ENCODE measurements at places on chromosomes 7 and 10.

DNA sequence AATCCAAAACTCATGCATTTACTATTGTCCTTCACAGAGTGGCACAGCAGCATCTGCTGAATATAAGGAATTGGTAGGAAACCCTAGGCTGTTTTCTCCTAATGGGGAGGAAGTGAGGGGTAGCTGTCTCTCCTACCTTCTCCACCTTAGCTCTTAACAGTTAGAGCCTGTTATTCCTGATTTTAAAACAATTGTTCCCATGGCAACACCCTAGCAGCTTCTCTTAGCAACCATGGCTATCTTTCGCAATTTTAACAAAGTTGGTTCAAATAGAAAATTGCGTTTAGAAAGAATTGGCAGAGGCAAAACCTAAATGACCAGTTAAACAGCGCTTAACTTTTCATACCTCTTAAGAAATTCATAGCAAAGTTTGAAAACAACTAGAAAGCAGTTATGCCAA, 603.4 kb upstream of the AUTS2 start:
- no peak for DNase-seq

DNA sequence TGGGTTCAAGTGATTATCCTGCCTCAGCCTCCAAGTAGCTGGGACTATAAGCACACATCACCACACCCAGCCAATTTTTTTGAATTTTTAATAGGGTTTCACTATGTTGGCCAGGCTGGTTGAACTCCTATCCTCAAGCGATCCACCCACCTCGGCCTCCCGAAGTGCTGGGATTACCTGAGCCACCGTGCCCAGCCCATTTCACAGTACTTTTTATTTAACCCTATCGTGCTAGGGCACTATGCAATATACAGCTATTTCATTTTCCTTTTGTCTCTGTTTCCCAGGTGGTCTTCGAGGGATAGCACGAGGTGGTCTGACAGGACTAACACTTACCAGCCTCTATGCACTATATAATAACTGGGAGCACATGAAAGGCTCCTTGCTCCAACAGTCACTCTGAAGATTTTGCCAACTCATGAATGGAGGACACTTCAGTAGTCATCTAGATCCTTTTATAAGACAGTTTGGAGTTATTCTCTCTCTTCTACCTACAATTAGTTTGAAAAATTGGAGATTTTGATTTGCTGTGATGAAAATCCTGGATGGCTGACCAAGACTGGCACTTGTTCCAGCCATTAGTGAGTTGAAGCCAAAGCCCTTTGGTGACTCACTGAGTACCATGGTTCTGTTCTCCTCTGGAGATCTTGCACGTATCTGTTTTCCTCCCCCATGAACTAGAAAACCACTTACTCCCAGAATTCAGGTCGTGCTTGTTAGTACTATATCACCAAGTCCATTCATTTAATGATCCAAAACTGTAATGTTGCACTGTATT, 27.3 kb downstream of the NCOA4 start:
- no peak for DNase-seq

GRCh38 chr7:133024596-133024995, 57.3 kb downstream of the CHCHD3 start:
- DNase-seq = no peak

DNA sequence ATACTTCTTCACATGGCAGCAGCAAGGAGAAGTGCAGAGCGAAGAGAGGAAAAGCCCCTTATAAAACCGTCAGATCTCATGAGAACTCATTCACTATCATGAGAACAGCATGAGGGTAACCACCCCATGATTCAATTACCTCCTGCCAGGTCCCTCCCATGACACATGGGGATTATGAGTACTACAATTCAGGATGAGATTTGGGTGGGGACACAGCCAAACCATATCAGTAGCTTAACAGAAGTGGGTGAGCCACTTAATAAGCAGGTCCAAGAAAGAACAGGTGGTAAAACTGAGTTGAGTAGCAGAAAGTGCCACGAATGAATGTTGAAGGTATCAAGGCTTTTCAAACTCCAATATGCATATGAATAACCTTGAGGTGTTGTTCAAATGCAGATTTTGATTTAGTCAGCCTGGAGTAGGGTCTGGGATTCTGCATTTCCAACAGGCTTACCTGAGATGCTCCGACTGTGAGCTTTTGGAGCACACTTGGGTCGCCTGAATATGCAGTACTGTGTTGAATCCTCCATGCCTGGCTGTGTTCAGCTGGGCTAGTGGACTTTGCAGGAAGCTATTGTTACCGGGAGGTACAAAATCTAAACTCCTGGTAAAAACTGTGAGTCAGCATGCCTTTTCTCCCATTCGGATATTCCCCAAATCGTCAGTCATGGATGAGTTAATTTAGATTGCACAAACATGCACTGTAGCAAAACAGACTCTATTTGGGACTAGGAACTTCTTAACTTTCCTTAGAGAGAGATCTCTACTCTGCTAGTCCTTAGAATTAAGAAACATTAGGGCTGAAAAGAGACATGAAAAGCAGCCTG, 69.0 kb upstream of the PRKCQ start:
- DNase-seq = no peak

DNA sequence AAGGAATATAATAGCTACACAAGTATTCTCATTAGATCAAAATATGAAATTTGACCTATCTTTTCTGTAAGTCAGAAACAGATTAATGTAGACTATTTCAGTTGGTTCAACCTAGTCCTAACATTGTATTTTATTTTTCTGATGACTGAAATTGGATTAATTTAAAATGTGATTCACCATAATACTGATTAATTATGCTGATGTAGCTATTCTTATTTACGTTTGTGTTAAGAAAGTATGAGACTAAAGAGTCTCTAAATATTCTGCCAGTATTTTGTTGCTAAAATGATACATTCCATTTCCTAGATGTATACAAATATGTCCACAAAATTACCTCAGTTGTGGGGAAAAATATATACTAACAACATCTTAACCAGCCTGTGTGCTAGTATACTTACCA, 18.3 kb downstream of the MARCHF5 start:
- DNase-seq = no peak

DNA sequence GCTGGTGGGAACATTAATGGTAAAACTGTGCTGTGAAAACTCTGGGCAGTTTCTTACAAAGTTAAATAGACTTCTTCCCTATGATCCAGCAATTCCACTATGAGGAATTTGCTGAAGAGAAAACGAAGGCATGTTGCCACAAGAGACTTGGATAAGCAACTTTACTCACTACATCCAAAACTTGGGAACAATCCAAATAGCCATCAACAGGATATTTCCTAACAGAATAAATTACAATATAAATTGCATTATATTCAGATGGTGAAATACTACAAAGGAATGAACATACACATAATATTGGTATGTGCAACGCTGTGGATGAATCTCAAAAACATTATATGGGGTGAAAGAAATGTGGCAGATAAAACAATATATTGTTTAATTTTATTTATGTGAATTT, 21.4 kb upstream of the MKI67 start:
- DNase-seq = no peak

- no peak for DNase-seq
Observed at GRCh38 chr10:96975136-96975535, 143.0 kb downstream of the LCOR start.

GRCh38 chr10:96834120-96834519, 2.0 kb downstream of the LCOR start:
- DNase-seq = no peak

DNA sequence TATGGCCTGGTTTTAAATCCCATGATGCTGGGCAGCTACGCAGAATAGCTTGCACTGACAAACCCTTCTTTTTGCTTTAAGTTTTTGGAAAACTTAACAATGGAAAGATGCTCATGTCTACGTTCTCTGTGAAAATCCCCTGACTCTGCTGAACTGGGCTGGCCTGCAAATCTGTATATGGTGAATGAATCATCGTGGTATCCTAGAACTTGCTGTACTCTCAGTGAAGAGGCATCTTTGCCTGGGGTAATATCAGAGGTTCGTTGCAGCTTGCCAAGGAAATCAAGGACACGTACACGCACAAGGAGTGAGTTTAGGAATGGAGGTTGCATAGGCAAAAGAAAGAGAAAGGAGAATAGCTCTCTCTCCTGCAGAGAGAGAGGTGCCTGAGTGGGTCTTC, 382.0 kb upstream of the ADARB2 start:
- no peak for DNase-seq

DNA sequence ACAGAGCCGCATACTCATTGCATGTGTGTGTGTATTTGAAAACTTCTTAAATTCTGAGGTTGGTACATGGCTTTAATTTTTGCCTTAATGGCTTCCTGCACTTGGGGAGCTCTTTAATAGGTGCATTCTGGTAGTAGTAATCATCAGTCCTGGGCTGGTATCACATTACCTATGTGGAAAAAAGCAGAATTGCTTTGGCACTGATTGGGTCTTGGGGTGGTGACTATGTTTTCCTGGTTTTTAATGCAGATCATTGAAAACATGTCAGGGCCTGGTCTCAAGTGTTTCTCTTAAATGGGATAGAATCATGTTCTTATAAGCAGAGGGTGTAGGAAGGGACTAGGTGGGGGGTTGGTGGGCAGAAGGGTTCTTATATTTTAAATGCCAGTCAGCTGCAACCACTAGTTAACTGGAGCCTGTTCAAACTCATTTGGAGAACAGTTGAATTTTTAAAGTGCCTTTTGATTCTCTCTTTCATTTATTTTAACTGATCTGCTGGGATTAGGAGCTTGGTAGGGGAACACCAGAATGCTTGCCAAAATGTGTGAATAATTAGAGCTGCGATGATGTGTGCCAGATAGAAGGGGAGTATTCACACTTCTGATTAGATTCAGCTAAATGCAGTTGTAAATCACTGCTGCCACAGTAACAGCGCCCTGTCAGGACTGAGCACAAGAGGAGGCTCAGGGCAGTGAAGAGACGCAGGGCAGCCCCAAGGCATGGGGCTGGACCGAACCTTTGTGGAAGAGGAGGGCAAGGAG, 633.5 kb upstream of the GALNT17 start:
- peak; percentile 74 for DNase-seq

DNA sequence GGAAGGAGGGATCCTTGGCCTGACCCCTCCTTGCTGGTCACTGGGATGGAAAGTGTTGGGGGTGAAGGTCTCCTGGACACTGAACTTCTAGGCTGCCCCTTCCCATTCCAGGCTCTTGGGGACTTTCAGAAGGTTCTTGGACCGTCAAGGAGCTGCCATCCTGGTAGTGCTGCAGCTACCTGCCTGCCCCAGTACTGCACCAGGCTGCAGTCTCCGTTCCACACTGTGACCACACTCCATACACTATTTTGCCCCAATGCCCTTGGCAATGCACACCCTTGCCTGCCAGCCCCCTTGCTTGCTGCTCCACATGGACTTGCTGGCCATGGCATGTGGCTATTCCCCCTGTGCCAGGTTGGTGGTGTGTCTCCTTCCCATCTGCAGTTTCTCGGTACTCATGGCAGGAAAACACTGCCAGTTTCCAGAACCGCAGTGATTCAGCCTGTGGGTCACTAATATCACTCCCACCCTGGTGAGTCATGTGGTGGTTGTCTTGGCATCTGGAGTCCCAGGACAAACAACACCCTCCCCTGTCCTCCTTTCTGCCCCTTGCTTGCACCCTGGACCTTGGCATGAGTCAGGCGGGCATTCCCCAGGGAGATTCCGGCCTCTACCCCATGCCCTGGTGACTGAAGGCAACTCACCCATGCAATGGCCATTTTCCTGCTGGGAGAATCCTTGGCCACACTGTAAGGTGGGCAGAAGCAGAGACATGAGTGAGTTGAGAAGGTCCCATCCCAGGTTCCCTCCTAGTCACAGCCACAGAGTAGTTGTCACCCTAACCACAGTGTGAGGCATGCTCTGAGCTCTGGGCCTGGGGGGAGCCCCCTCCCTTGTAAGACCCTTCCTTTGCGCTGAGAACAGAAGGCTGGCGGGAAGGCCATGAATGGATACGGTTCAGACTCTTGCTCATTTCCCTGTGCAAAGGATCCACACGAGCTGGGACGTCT, 32.8 kb downstream of the GOLGA7B start:
- no peak for DNase-seq

GRCh38 chr7:46759711-46760480, 822.0 kb downstream of the TNS3 start:
- DNase-seq = no peak

DNA sequence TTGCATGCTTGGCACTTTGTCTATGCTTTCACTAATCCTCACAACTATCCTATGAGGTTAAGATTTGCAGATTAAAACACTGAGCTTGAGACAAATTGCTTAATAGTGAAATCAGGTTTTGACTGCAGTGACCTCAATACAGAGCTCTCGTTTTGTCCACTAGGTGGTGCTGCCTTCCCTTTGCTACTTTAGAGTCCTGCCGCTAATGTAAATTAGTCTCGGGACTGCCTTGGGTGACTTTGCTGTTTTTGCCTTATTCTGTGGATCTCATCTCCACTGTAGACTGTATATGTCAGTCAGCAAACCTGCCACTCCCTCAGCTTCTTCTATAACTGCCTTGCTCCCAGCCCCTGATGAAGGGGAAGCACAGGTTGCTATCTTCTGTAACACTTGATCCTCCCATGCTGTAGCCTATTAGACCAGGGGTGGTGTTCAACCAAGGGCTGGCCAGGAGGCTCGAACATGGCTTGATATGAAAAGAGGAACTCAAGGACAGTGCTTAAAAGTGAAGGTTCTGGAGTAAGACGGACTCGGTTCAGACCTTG, 26.0 kb downstream of the ASB4 start:
- peak; percentile 69 for DNase-seq

DNA sequence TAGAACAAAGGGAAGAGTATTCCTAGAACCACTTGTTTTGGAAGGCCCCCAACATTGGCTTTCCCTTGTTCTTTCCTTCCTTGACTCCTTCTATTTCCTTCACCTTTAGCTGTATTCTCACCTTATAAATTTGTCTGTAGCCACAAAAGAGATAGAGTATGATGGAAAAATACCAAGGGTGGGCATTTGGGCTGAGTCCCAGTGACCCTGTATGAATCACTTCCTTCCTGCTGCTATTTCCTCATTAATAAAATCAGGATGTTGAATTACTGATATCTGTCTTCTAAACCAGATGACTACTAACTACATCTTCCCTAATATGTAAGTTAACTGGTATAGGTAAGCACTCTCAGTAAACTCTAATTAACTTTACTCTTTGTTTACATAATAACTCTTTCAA, 55.1 kb downstream of the IFIT5 start:
- no peak for DNase-seq

GRCh38 chr7:157097569-157097968, 41.2 kb upstream of the UBE3C start:
- peak; percentile 93 for DNase-seq

- DNase-seq = peak; percentile 12
Observed at GRCh38 chr7:114412548-114412947, 2.1 kb upstream of the FOXP2 start.

DNA sequence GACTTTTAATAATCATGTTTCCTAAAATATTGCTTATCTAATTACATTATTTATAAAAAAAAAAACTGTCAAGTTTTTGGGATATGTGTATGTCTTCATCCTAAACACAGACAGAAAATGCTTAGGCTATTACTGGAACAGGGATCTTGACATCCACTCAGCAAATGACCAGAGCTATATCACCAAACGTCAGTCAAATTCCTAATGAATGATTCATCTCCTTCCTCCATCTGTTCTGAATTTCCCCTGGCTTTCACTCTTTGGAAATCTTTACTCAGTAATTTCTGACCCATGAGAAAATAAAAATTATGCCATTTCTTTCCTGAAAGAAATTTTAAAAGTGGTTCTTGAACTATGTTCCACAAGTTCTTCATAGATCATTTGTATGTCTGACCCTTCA, 552.4 kb upstream of the KCND2 start:
- no peak for DNase-seq

- DNase-seq = no peak
Observed at GRCh38 chr7:34672430-34672829, 14.4 kb downstream of the NPSR1 start.

Measured in NCI-H1436 (cell line).